ENCODE measurements at places on chromosomes 7 and 10.

- DNase-seq: no peak
These were observed 248.0 kb downstream of the PRPF18 start for GRCh38 chr10:13834581-13835286.

DNA sequence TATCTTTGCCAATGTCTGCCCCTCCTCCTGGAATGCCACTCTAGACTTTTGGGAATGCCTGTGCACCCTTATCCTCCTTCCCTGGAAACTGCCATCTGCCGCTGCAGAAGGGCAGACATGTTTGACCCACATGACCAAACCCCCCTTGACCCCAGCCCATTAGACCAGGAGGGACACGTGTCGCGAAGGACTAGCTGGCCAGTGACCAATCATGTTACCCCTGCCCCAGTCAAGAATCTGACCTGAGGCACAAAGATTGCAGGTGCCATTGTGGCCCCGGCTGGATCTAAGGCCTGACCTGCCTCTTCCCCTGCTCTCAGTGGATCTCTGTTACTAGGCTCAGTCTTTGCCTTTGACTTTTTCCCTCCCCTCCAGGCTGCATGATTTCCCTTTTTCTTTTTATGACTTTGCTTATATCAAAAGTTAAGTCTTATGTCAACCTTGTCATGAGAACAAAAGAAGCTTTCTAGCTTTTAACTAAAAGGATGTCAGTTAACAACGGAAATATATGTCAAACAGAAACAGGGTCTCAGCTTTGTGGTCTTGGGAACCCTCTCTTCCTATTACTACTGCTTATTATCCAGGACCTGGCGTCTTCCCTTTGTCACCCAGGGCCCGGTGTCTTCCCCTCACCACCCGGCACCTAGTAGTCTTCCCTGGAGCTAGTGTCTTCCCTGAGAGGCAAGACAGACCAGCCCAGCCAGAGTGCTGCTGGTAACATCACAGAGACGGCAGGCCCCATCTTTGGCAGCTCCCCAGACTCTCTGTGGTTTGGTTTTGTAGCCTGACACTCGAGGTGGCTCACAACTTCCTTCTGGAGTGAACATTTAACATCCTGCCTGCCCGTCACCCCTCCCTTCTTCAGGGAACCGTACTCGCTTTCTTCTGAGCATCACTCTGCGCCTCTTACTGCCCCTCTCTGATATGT lies 24.4 kb upstream of the PPIF start:
- DNase-seq: peak; percentile 92

GRCh38 chr7:111012149-111012548 lies 78.8 kb upstream of the LRRN3 start:
- no peak for DNase-seq

GRCh38 chr7:44057849-44058758 lies 7.3 kb downstream of the PGAM2 start:
- DNase-seq: no peak

DNA sequence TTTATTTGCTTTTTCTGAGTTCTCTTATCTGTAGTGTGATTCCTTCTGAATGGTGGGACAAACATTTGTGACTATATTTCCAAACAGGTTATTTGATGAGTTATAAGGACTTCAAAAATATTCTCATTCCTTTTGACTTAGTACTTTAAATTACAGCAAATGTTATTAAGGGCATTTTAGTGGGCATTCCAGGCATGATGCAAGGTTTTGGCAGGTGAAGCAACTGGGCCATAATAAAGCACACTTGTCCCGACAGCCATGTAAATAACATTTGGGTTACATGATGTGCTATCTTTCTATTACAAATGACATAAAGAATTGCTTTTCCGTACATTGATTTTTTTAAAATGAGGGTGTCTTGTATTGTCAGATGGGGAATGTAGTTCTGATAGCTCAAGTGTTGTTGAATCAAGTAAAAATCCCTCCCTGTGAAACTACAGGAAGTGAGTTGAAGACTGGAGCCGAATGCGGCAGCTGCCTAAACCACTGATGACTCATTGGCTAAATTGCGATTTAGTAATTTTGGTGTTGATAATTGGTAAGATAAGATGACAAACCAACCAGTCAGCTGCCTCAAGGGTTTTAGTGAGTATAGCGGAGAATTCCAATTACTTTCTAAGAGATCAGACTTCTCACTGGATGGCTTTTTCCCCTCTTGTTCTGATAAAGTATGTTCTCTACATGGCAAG lies 231.3 kb upstream of the NPY start:
- DNase-seq: no peak

DNA sequence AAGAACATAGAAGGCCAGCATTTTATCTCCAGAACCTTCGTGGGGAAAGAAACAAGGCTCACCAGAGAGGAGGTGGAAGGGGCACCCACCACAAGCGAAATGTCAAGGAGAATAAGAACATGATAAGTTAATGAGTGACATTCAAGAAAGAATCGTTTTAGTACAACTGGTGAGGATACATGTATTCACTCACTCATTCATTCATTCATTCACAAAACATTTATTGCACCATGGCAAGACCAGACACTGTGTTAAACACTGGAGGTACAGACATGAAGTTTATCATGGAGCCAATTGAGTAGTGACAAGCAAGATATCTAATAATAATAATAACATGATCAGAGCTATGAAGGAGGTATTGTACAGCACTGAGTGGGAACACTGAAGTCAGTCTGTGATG lies 1.7 kb upstream of the ZNRF2 start:
- DNase-seq: no peak

- DNase-seq: no peak
These were observed 62.5 kb downstream of the SGMS1 start for GRCh38 chr10:50561266-50561665.

DNA sequence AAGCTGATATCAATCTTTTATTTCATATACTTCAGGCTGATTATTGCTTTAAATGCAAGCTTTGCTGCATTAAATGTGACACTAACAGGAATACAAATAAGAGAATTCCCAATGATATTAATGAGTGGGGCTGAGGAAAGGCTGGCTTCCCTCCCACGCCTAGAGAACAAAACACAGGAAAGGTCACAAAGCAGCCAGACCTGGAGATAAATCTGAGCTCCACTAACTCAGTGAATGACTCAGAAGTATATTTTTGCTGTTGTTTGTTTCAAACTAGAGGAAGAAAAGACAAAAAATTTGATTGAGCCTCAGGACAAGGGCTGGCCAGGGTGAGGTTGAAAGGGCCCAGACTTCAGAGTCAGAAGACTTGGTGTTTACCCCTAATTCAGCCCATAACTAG lies 88.1 kb downstream of the XPNPEP1 start:
- DNase-seq: no peak

DNA sequence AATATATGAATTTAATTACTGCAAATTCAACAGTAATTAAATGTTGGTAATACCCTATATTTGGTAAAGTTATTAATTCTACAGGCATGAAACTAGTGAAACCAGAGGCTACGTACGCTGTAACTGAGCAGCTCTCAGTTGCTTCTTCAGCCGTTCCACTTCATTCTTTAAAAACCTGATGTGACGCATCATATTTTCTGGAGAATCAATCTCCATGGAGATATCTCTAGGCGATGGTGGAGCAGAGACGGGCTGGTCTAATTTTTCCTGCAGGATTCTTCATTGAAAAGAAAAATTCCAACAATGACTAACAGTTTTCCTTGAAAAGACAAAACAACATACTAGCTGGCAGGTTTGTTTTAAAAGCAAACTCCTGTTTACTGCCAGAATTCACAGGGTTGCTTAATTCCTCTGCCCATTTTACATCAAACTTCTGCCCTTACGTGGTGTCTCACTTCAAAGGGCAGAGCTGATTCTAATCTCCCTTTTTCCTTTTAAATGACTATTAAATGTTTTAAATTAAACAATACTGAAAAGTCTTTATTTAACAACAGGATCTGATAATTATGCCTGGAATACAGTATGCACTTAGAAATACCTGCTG lies 59.4 kb upstream of the MRLN start:
- DNase-seq: no peak

- DNase-seq: no peak
These were observed 148.0 kb upstream of the ANK3 start for GRCh38 chr10:60537697-60538096.

DNA sequence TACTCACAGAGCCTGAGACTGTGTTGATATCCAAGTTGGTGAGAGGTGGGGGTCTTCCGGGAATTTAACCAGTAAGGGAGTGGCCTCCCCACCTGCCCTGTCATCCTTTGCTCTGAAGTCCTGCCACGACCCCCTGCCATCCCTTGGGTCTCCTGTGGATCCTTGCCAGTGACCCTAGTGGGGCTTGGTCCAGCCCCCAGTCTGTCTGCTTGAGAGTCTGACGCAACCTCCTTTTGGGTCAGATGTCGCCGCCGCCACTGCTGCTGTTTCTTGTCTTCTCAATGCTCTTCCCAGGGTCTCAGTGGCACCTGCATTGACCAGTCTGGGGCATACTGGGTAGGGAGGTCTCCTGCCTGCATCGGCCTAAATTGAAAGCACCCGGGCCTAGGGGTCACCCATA lies 28.8 kb downstream of the PAX2 start:
- no peak for DNase-seq

DNA sequence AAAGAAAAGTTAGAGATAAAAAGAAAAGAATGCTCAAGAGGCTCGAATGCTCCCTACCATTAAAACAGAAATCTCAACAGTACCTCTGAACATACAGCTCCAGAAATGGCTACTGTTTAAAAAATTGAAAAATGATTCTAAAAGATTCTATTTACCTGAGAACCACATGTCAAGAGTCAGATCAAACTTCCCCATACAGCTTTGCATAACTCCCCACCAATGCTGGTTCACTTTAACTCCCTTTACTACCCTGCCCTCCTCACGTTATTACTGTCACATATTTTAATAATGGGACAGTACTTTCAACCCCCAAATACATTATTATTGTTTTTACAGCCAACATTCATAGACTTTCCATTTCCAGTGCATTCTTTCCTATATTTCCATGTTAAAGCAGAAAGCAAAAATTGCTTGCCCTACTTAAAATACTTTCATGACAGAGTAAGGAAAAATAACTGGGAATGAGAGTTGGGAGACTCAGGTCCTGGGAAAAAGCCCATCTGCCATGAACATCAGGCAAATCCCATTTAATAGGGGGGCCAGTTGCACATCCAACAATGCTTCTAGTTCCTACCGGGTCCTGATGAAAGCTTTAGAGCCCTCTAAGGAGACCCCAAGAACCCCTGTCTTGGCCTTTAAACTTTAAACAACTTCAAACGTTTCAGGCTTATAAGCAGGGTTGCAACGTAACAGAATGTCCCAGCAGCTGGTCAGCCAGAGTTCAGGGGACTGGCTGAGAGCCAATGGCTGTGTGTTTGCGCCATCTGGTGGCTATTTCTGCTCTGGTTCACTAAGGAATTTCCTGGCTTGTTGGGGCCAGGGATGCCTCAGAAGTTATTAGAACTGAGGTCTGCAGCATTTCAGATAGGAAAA lies 247.4 kb downstream of the ELMO1 start:
- peak; percentile 25 for DNase-seq

- DNase-seq: no peak
These were observed 131.9 kb upstream of the PCGF5 start for GRCh38 chr10:91088300-91089140.

DNA sequence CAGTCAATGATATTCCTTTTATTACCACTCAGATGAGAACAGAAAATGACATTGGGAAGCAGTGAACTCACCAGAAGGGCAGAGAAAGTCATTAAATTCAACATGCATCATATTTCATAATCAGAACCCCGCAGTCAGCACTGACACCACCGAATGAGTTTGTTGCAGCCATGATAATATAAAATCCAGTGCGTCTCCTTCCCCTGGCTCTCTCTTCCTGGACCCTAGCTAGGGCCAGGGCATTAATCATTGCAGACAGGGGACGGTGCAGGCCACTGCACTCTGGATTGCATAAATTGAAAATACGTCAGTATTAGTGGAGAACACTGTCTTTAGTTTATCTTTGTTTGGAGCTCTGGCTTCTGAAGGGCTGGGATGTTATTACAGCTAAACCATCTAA lies 931.5 kb downstream of the TYW1 start:
- no peak for DNase-seq

- DNase-seq: no peak
These were observed 49.5 kb upstream of the EBF3 start for GRCh38 chr10:130013335-130014262.

- DNase-seq: no peak
These were observed 1.1 kb downstream of the TRIM8 start for GRCh38 chr10:102645388-102645740.

DNA sequence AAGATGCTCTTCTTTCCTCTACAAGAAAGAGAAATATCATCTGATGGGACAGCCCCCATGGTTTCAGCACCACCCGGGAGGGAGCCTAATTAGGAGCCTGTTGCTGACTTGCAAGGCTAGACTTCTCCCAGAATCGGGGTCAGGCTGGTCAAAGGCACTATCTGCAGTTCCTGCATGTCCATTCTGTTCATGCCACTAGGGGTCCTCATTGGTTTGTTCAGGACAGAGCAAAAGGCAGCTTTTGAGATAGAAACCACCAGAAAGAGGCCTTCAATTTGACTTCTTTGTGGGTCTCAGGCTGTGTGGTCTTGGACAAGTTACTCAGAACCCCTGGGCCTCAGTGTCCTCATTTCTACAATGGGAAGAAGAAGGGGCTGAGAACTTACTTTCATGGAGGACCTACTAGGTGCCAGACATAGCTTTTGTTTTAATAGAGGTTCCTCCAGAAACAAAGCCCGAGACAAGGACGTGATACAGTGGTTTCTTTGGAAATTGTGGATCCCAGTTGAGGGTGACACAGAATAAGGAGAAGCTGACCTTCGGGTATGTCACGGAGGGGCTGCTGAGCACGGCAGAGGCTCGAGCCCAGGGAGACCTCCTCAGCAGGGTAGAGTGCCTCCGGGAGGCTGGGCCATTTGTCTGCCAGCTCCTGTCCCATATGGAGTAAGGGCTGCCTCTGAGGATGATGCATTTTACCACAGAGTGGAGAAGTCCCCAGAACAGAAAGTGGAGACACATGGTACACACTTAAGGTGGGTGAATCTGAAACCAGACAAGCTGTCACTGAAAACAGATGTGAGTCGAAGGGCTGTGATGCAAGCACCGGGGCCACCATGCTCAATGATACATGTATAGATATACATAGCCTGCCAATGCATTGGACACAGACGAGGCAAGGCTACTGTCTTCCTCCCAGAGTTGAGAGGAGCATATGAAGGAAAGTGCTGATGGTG lies 33.1 kb upstream of the NEUROD6 start:
- peak; percentile 5 for DNase-seq

GRCh38 chr7:101241015-101241363 lies 3.4 kb upstream of the CLDN15 start:
- DNase-seq: no peak

DNA sequence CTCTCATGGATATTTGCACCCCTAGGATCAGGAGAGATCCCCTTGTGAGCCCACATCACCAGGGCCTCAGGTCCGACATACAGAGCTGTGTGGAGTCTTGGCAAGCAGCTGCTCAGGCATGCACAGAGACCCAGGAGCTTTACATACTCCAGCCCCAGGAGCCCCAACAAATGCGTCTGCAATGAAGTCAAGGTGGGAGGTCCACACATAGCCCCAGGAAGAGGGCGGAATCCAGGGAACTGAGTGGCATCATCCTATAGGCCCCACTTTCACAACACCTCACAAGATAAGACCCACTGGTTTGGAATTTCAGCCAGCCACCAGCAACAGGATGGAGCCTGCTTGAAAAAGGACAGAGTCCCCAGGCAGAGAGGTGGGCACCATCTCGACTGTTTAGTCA lies 106.7 kb downstream of the LSMEM1 start:
- DNase-seq: no peak

GRCh38 chr7:142389544-142389943 lies 131.7 kb upstream of the PRSS58 start:
- no peak for DNase-seq

GRCh38 chr10:6426317-6426716 lies 153.8 kb downstream of the PRKCQ start:
- no peak for DNase-seq

- no peak for DNase-seq
These were observed 528.8 kb downstream of the DNAJB6 start for GRCh38 chr7:157865351-157866165.

- DNase-seq: no peak
These were observed 70.2 kb downstream of the UBE2H start for GRCh38 chr7:129882531-129882930.

Measured in GDM1 (cell line).